Smooth muscle cell of the pulmonary artery (primary cell): ENCODE measurements at places on chromosomes 3 and 15. TPM values are rescaled to one million over a fixed set of nuclear protein-coding genes. Genes with fewer than 3 reads are reported as not detected.

MYO5C gene
- total RNA-seq = 0.07 and 0.10 TPM in 2 replicates

MESP2 gene
- 0.66 and 0.78 TPM in 2 replicates for total RNA-seq

CLSTN2 gene
- total RNA-seq = 0.33 and 1.6 TPM in 2 replicates

CLK3 gene
- total RNA-seq = 55.9 and 64.2 TPM in 2 replicates

BMF gene
- 2.0 and 3.8 TPM in 2 replicates for total RNA-seq

C3orf20 gene
- total RNA-seq = under 0.01 and 0.07 TPM in 2 replicates

BBS4 gene
- total RNA-seq = 18.8 and 19.2 TPM in 2 replicates
